H54 (cell line): ENCODE measurements at places on chromosomes 2 and 18.
A peak's percentile ranks its signal among the peaks of the same experiment; 100 is the strongest.

DNA sequence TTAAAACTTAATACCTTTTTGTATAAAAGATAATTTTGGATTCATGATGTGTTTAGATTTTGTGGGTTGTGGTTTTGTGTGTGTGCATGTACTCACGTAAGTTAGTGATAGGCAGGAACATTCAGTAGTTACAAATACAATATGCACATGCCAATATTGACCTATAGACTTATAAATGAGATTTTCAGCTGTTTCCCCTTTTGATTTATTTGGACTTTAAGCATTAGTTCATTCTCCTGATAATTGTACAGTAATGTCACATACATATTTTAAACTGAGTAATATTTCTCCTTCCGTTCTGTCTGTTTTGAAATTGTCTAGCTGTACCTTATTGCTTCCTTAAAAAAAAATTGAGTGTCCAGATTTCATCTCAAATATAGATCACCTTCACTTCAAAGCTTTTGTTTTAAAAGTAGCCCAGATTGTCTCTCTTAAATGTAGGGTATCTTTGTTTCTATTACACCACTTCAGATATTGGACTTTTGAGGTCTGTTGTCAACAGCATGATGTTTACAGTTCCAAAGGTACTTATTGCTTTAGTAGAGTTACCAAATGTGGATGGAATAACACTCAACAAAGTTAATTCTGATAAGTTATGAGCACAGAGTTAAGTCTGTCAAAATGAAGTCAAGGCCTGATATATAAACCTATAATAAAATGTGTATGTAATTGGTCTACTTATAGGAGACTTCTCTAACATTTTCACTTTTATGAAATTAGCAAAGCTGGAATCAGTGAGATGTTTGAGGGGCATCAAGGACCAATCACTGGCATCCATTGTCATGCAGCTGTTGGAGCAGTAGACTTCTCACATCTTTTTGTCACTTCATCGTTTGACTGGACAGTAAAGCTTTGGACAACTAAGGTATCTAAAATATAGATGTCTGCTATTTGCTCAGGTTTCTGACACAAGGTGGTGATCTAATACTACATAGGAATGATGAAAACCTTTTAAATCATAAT lies 42.0 kb downstream of the DYNC1I2 start:
- DNase-seq = no peak

DNA sequence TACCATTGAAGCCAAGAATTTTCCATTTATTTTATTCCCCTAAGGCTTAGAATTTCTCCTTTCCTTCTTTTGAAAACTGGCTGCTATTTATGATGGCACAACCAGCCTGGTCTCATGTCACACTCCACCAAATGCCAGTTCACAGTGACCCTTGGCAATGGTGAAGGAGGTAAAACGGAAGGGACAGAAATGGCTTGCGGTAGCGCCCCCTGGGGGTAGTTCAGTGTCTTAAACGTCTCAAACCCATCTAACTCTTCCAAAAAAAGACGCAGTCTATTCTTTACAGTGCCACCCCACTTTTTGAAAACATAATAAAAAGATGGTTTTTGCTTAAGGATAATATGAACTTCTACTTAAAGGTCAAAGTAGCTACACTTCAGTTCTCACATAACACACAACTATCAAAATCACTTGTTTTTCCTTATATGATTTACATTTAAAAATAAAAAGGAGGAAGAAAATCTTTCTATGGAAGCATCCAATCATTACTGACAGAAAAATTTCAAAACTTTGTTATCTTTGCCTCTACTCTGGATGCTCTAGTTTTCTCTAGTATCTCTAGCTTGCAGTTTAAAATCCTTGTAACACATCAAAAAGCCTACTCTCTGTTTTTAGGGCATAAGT lies 28.0 kb downstream of the PNO1 start:
- peak; percentile 11 for DNase-seq

DNA sequence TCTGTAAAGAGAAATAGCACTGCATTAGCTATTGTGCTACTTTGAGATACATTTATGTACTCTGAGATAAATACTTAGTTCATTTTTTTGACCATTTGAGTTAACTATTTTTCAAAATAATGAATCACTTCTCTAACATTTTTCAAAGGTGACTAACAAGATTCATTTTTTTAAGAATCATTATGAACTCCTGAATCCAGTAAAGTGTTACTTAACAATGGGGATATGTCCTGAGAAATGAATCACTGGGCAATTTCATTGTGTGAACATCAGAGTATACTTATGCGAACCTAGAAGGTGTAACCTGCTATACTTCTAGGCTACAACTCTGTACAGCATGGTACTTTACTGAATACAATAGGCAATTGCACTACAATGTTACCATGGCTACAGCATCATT lies 355.8 kb downstream of the ARL6IP6 start:
- DNase-seq = no peak

- no peak for DNase-seq
These were observed 36.9 kb upstream of the SLC14A1 start for GRCh38 chr18:45686891-45687611.

DNA sequence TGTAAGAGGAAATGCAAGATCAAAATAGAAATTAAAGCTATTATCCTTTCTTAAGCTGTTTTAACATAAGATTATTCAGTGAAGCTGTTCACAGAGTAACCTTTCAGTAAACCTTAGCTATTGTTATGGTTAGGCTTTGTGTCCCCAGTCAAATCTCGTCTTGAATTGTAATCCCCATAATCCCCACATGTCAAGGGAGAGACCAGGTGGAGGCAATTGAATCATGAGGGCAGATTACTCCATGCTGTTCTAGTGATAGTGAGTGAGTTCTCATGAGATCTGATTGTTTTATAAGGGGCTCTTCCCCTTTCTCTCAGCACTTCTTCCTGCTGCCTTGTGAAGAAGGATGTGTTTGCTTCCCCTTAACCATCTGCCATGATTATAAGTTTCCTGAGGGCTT lies 424.4 kb downstream of the DSEL start:
- DNase-seq = no peak

DNA sequence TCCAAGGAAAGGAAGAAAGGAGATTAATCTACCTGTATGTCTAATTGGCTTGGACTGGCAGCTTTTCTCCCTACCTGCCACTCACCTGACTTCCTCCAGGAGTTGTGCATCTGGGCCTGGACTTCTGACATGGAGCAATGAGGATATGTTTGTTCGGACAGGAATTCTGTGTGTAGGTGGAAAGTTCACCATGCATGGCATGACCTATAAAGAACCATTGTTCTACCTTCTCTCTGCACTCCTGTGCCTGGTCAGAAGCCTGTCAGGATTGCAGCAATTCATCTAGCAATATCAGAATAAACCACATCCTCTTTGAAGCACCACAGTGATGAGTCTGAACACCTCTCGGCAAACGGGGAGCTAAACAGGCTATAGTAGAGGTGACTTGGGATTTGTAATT lies 20.8 kb downstream of the CCDC85A start:
- no peak for DNase-seq

GRCh38 chr2:134676960-134677359 lies 41.8 kb downstream of the TMEM163 start:
- DNase-seq = no peak

- no peak for DNase-seq
These were observed 191.4 kb downstream of the LDLRAD4 start for GRCh38 chr18:13409997-13410396.

DNA sequence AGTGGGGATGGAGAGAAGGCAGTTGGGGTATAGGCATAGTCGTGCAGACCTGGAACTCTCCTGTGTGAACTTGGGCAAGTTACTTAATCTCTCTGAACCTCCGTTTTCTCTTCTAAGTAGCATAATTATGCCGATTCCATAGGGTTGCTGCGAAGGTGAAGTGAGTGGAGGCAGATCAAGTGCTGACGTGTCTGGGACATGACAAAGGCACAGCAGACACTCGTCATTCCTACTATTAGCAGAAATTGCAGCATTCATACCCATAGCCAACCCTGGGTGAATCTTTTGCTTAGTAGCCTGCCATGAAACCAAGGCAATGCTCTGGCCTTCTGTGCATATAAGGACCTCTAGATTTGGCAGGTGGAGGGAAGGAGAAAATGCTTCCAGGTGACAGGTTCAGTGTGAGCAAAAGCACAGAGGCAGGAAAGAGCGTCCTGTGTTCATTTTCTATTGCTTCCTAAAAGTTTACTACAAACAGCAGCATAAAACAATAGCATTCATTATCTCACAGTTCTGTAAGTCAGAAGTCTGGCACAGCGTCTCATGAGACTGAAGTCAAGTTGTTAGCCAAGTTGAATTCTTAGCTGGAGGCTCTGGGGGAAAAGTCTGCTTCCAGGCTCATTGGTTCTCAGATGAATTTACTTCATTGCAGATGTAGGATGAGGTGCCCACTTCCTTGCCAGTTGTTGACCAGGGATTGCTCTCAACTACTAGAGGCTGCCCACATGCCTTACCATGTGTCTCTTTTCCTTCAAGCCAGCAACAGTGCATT lies 77.8 kb downstream of the CTIF start:
- DNase-seq = no peak

- DNase-seq = no peak
These were observed 93.1 kb downstream of the TCF4 start for GRCh38 chr18:55494899-55495298.

- DNase-seq = no peak
These were observed 16.0 kb downstream of the TTC32 start for GRCh38 chr2:19885791-19886190.

GRCh38 chr2:190578158-190579057 lies 43.9 kb upstream of the NEMP2 start:
- no peak for DNase-seq

DNA sequence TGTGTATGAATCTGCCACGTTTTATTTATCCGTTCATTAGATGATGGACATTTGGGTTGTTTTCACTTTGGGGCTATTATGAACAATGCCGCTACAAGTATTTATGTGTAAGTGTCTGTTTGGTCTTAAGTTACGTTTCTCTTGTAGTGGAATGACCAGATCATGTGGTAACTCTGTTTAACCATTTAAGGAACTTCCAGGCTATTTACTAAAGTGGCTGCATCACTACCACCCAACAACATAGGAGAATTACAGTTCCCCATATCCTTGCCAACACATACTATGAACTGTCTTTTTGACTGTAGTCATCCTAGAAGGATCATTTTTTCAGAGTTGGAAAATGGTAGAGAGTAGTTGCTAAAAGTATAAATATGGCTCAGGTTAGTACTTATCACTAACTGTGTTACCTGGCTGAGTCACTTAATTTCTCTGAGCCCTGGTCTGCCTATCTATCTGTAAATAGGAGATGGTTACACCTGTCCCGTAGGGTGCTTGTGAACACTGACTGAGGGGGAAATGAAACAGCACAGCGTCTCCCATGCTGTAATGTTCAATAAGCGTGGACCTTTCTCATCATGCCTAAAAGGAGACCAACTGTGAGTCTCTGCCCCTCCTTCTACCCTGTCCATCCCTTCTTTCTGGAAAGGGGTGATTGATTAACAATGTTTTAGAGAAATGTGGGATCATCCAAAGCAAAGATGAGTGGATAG lies 103.1 kb downstream of the SH3RF3 start:
- no peak for DNase-seq

DNA sequence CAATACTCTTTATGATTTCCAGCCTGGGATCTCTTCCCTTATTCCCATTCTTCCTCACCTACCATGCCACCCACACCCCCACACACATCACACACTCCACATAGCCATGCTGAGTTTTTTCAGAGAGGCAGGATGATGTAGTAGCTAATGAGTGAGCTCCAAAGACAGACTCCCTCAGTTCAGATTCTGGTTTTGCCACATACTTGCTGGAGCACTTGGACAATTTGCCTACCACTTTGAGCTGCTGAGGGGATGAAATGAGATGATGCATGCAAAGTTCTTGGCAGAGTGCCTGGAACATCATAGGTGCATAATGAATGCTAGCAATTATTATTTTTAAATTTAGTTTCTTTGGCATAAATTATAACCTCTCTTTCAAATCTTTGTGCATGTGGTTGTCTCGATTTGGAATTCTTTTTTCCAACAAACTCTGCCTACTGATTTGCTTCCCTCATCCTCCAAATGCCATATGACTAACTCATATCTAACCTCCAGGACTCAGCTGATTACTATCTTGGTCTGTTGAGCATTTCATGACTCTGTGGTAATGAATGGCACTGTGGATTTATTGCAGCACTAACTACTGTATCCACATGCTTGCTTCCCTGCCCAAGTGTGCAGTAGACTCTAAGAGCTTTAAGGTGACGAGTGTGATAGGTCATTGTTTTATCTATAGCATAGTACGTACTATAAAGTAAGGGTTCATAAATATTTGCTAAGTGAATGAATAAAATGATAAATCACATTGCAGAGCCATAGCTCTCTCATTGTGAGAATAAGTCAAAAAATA lies 99.1 kb downstream of the TACR1 start:
- DNase-seq = peak; percentile 28

DNA sequence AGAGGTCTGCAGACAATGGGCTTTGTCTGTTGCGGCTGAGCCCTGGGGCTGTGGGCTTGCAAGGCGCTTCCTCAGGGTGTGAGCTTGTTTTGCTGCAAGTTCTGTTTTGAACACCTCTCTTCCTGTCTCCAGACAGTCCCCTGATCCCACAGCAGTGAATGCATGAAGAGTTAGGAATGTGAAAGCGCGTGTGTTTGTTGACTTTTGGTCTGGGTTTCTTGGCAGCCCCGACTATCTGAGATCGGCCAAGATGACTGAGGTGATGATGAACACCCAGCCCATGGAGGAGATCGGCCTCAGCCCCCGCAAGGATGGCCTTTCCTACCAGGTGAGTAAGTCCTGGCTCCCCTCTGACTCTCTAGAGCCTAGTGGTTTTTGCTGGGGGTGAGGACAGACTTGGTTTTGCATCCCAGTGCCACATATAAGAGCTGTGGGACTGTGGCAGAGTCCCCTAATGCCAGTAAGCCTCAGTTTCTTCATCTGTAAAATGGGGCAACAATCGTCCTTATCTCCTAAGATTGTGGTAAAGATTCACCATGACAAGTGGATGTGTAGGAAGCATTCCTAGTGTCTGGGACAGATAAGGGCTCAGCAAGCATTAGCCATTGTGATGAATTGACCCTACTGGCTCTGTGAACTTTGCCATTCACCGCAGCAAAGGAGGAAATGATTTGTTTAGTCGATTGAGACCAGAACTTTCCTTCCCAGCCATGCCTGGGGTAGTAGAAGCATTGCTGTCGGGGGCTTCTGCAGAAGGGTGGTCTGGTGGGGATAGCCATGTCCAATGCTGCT lies 3.0 kb downstream of the LBH start:
- peak; percentile 64 for DNase-seq

- DNase-seq = no peak
These were observed 42.9 kb upstream of the EML6 start for GRCh38 chr2:54680397-54681041.

DNA sequence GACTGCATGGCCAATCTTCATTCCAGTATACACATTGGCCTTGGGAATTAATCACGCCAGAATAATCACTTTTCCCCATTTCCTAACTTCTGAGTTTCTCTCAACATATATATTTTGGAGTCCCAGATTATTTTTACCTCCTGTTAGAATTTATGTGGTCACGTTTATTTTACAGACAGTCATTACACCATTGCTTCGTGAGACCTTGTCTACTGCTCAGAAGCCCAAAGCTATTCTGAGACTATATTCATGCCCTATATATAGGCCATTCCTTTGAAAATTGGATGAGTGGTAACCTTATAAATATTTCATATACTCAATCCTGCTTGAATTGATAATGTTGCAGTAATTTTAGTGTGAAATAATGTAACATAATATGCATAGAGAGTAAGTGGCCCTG lies 610.0 kb upstream of the CDH2 start:
- no peak for DNase-seq

- DNase-seq = no peak
These were observed 9.4 kb upstream of the AGFG1 start for GRCh38 chr2:227462462-227462951.

GRCh38 chr2:182625814-182626213 lies 90.2 kb upstream of the DNAJC10 start:
- DNase-seq = no peak

- no peak for DNase-seq
These were observed 31.5 kb downstream of the EHBP1 start for GRCh38 chr2:62736899-62737559.

- DNase-seq = no peak
These were observed 226.1 kb downstream of the MYCN start for GRCh38 chr2:16166327-16166981.
